Inflammatory macrophage (primary cell): ENCODE measurements at places on chromosomes 1 and 21.
A peak's percentile ranks its signal among the peaks of the same experiment; 100 is the strongest.

DNA sequence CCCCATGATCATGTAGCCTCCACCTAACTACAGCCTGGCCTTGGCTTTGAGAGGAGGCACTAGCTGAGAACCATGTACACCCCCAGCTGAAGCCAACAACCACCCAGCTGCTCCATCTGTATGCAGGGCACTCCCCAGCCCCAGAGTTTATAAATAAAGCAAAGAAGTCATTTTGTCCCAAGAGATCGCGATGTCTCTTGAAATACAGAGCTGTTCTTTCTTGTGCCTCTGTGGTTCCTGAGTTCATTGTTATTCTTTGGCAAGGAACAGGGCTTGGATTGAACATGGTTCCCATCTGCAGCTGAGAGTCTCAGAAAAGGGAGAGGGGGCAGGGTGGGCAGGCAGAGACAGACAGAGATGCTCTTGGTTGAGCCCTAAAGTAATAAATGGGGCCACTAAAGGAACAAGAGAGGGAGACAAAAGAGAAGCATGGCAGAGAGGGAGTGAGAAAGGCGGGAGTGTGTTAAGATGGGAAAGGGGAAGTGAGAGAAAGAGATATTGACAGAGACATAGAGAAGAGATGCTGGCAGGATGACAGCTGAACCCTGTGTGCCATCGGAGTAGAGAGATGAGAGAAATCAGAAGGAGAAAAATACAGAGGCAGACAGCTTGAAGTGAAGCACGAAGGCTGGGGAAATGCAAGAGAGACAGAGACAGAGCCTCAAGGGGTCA, 63.3 kb downstream of the TNR start:
- no peak for DNase-seq

- DNase-seq = no peak
Measured at GRCh38 chr1:228198977-228199590, 8.8 kb upstream of the OBSCN start.

GRCh38 chr1:162088281-162088969, 18.9 kb downstream of the NOS1AP start:
- no peak for DNase-seq

DNA sequence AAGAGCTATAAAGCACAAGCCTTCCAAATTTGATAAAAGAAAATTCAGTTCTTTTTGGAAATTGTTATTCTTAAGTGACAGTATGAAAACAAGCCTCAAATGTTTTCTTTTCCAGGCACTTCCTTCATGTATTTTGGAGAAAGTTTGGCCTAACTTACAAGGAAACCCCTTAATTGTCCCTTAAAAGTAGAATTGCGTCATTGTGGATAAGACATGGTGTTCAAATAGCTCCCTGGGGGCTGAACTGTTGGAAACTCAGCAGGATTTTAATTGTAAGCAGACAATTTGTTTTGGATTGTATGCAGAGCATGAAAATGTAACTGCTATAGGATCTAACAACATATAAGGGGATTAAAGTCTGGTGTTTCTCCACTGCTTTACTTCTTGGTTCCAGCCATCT, 35.4 kb upstream of the FGGY start:
- DNase-seq = no peak

DNA sequence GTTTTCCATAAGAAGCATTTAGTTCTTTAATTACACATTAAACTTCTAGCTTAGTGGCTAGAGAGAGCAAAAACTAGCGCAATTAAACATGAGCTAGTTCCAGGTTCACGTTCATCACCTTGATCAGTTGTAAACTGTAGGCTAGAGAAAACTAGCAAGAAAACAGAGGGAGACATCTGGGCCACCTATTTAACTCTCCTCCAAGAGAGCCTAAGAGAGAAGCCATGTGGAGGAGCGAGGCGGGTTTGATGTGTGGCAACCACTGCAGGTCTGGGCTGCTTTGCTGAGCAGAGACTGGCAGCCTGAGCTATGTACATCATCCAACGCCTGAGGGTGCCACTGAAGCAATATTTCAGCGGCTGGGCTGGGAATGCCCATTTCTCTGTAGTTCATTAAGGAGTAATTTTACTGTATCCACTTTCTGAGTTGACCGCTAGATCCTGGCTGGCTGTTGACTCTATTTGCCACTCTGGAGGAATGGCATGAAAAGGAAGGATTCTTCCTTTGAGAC, 252.9 kb downstream of the DYRK1A start:
- DNase-seq = no peak

DNA sequence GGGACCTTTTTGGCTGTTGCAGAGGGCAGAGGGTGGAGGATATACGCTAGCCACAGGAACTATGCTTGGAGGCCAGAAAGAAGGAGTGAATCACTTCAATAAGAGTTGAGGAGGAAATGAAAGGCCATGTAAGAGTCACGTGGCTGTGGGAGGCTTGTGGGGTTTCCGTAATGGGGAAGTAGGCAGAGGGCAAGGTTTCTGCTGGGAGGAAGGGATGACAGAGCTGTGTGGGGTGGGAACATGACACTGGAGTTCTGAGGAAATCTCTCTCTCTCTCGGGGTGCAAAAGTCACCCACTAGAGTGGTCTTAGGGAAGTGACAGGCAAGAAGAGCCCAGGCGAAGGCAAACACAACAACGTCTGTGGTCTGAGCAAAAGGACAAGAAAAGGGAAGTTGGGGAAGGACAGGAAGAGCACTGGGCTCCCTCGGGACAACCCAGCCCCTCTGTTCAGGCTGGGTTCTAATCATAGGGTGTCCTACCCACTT, 3.9 kb upstream of the CD1C start:
- peak; percentile 99 for DNase-seq

- no peak for DNase-seq
Measured at GRCh38 chr1:7852804-7853683, at the start of gene UTS2. Gene UTS2 (minus strand): TSS chr1:7853065. CDS start chr1:7853003, 62 bp downstream.

DNA sequence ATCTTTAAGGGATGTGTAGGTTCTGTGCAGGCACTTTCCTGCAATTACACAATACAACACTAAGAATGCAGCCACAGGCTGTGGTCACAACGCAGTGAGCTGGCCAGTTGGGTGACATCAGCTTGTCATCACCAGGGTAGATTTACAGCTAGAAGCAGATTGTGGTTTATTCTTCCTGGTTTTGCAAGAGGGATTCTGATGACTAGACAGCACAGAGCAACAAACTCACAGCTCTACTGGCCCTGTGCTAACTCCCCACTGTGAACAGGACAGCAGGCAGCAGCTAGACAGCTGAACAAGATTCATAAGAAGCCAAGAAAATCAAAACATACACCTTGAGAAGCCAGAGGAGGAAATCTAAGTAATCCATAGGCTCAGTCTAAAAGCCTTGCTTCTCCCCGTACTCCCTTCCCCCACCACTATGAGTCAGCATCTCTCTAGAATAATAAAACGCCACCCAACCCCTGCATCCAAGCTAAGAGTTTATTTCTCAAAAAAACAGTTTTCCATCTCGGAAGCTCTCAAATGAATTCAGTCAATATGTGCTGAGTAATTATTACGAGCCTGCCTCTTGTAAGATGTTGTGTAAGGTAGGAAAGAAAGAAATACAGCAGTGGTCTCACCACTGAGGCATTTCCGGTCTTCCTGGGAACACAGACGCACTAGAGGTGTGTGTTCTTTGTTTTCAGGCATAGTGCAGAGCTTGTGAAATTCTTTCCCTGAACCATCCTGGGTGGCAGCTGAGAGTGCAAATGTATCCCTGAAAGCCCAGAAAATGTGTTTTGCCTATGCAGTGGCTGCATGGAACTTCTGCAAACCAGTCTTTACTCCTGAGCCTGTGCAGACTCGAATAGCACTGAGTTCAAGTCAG, 162.8 kb downstream of the NTPCR start:
- DNase-seq = peak; percentile 99

DNA sequence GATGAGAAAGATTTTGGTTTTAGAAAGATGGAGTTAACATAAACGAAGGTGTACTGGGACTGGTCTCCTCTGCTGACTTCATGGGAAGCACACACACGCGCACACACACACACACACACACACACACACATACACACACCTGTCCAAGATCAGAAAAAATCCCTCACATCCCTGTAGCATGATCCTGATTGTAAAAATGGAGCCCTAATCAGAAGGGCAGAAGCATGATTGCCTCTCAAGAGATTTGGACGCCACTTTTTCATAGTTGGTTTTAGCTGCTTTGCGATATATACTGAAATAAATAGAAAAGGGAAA, 56.5 kb upstream of the LGALS8 start:
- DNase-seq = no peak

GRCh38 chr1:16189921-16190621, 22.4 kb downstream of the ARHGEF19 start:
- DNase-seq = no peak

DNA sequence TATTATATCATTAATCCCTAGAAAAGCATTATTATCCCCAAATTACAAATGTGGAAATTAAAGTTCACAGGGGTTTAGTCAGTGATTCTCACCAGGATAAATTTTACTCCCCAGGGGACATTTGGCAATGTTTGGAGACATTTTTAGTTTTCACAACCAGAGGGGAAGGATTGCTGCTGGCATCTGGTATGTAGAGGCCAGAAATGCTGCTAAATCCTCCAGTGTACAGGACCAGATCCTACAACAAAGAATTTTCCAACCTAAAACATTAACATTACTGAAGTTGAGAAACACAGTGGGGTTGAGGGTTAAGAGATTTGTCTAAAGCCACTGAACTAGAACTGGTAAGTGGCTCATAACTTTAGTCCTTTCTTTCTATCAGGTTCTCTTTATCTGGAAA, 162.0 kb upstream of the SYT6 start:
- no peak for DNase-seq

DNA sequence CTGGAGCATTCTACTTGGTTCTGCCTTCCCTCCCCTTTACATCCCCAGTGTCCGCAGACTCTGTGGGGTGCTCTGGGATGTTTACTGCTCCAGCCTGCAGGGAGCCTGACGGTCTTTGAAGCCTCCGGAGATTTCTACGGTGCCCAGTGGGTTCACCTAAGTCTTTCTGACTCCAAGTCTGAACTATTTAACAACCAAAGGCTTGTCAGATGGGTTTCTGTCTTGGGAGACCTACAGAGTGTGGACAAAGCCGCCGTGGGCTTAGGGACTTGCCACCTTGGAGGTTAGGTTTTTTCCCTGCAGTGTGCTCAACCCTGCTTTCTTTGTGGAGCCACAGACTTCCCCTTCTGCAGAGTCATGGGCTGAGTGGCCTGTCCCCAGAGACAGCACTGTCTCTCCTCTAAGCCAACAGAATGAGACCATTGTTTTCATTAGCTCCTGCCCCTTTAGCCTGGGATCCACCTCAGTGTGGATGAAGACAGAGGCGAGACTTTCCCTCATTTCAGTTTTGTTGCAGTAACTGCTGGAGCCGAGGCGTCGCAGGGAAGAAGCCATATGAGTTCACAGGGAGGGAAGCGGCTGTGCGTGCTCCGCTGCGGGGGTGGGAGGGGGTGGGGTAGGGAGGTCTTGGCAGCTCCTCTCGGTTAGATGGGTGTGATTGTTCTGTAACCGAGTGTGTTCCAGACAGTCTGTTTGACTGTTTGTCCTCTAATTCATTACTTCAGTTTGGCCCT, 120.7 kb downstream of the CNIH3 start:
- DNase-seq = peak; percentile 47

GRCh38 chr1:196997423-196997822, 20.1 kb downstream of the CFHR5 start:
- DNase-seq = no peak

- no peak for DNase-seq
Measured at GRCh38 chr1:66399888-66400529, 133.9 kb upstream of the SGIP1 start.

- no peak for DNase-seq
Measured at GRCh38 chr1:4696753-4697152, 42.3 kb downstream of the AJAP1 start.

DNA sequence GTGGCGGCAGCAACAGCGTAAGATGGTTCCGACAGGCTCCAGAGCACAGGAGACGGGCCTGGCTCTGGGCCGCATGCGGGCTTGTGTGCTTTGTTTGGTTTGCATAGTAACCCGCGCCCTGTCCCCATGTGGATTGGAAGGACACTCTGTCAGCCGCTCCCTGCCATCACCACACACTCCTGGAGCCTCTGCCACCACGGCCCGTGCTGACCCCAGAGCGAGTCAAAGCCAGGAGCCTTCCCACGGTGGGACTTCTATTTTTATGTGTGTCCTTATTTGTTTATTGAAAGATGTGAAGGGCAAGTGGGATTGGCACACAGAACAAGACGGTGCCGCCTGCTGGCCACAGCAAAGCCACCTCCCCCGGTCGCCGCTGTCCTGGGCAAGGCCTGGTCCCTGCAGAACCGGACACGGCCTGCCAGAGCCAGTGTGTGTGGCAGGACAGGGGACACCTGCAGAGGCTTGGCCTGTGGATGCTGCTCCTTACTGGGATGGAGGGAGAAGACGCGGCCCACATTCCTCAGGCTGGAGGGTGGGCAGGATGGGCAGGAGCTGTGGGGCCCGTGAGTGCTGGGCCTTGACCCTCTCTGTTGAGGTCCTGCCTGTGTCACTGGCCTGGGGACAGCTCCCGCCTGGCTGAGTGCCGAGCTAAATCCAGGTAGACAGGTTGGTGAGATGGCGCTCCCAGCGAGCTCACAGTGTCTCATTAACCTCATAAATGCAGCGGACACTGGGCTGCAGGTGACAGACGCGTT, 64.4 kb downstream of the AGPAT3 start:
- DNase-seq = no peak

GRCh38 chr1:27601771-27602461, 2.0 kb downstream of the AHDC1 start:
- DNase-seq = no peak

DNA sequence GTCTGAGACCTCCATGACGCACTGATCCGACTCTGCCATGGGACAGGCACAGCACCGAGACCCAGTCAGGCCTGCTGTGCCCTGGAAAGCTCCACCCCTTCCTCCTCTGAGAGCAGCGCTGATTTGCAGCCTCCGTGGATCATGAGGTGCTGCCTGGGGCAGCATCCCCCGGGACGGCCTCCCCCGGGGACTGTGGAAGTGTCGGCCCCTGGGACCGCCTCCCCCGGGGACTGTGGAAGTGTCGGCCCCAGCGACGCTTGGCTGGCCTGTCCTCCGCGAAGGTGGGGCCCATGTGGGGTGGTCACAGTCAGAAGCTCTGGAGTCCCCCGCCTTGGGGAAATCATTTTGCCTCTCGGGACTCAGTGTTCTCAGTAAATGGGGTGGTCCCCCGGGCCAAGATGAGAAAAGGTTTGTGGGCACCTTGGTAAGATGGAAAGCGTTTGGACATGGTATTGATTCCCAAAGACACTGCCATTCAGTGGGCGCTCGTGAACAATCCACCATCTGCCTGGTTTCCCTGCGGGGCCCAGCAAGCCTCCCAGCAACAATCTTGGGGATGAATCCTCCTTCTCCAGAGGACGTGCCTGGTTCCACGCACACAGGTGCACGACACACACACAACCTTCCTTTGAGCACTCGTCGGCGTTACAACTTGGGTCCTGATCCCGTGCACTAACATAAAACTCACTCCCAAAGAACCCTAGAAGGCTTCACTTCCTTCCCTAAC, 3.0 kb downstream of the TFF2 start:
- DNase-seq = no peak
